ENCODE measurements at places on chromosomes 2 and 18.

DNA sequence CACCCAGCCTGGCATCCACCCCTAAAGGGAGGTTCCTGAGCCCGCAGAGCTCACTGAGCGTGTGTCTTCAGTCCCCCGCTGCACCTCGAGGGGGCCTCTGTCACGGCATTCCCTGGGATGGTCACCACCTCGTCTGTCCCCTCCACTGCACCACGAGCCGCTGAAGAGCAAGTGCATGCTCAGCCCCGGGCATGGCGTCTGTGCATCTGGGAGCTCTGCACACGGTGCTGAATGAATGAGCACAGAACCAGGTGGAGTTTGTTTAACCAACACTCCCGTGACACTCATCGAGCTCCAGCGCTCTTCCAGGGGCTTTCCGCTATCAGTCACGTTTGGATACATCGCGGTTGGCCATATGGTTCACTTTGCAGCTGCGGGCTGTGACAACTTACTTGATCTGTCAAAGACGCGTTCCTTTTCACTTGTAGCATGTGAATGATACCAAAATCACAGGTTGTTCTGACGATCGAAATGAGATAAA is 9.2 kb downstream of the ALLC start:
- DNase-seq: no peak

DNA sequence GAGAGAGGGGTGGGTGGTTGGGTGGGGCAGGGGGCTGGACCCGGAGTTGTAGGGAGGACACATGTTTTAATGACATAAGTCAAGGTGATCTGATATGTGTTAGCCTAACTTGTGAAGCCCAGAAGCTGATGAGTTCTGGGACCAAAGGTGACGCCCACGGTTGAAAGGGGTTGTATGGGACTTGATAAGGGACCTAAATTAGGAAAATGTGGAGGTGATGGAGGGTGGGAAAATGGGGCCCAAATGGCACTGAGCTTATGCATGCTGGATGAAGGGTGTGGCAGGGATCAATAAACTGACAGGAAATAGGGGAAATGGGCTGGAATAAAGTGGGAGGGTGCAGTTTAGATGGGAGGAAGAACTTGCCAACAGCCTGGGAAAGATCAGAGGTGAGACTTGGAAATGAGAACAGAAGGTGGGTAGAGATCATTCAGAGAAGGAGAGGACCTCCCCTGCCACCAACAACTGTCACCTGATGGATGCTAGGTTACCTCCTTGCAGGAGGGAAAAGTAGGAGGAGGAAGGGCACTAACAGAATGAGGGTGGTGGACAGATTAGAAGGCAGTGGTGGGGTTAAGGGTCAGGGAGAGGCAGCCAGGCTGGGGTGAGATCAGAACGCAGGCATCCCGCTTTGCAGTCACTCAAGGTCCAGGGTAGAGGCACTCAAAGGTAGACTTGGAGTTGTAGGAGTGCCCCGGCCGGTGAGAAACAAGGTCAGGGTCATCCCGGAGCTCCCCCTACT is 15.3 kb downstream of the WNT10A start:
- DNase-seq: no peak

- no peak for DNase-seq
These were observed 370 bp downstream of the KLHL29 start for GRCh38 chr2:23385351-23385747.

DNA sequence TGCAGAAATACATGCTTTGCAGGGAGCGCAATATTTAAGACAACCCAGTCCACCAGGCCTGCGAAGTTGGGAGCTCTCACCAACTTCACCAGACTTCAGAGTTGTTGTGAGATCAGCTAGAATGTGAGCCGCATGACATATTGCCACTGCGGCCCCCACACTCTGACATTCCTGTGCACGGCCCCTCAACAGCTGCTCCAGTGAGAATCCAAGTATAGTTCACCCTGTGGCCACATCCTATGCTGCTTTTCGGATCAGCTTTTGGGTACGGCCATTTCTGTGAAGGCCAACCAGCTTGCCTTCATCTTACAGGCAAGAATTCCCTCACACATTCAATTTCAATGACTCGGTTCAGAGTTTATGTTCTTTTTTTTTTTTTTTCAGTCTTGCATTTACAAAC is 177.8 kb downstream of the SOX11 start:
- DNase-seq: no peak

- DNase-seq: no peak
These were observed 113.4 kb upstream of the CCDC68 start for GRCh38 chr18:55072698-55073097.
